ENCODE measurements at places on chromosomes 1 and 21.

GRCh38 chr1:223417444-223417843, 24.2 kb downstream of the CCDC185 start:
- DNase-seq, result no peak

GRCh38 chr1:67371043-67371442, 59.2 kb downstream of the SERBP1 start:
- no peak for DNase-seq

DNA sequence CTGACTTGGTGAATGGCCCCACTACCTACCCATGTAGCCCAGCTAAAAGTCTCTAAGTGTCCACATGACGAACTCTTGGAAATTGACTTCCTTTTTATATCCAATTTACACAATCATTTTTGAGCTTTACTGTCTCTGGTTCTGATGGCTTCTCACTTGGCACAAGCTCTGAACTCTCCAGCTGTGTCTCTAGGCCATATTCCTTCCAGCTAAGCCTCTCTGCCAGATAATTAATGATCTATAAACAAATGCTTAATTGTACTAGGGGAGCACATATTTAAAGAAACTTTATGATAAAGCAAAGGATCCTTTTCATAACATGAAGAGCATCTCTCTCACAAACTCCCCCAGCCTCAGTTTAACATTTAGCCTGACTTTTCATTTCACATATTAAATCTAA, 16.3 kb upstream of the BEND5 start:
- no peak for DNase-seq

DNA sequence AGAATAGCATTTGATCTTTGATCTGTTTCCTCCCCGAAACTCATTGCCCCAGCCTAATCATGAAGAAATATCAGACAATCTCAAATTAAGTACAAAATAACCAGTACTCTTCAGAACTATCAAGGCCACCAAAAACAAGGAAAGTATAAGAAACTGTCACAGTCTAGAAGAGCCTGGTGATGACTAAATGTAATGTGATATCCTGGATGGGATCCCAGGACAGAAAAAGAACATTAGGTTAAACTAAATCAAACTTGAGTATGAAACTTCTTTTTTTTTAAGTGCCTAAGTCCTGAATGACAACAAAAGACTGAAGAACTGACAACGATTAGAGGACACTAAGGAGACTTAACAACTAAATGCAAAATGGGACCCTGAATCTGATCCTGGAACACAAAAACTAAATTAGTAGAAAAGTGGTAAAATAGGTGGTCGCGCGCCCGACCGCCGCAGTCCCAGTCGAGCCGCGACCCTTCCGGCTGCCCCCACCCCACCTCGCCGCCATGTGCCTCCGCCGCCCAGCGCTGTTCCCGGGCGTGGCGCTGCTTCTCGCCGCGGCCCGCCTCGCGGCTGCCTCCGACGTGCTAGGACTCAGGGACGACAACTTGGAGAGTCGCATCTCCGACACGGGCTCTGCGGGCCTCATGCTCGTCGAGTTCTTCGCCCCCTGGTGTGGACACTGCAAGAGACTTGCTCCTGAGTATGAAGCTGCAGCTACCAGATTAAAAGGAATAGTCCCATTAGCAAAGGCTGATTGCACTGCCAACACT, 5.5 kb upstream of the PRKAB2 start:
- DNase-seq, result peak; percentile 39

DNA sequence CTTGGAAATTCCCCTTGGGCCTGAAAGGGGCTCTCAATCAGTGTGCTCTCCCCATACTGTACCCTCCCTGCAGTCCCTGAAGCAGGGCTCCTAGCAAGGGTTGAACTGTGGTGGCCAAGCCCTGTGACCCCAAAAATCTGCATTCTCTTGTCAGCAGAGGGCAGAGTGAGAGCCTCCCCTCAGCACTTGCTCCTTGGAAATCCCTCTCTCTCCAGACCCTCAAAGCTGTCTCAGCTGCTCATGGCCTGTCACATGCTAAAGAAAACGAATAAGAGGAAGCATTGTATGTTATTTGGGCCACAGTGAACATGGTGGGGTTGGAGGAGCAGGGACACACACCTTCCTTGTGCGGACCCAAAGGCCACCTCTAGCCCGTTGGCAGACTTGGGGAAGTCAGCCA, 47.2 kb upstream of the SYNC start:
- DNase-seq, result no peak

- DNase-seq, result no peak
Observed at GRCh38 chr1:7290971-7291970, 479.8 kb upstream of the VAMP3 start.

- no peak for DNase-seq
Observed at GRCh38 chr1:117189726-117190125, 21.0 kb downstream of the VTCN1 start.

- DNase-seq, result no peak
Observed at GRCh38 chr1:213512316-213512715, 461.3 kb downstream of the RPS6KC1 start.

- no peak for DNase-seq
Observed at GRCh38 chr1:156009404-156009803, 11.3 kb downstream of the SSR2 start.

- DNase-seq, result no peak
Observed at GRCh38 chr21:46350571-46350970, 26.6 kb downstream of the PCNT start.

Measured in bronchial epithelial cell (primary cell).